ENCODE measurements at places on chromosomes 6 and 20. TPM values are rescaled to one million over a fixed set of nuclear protein-coding genes. Genes with fewer than 3 reads are reported as not detected.

- peak; percentile 65 for DNase-seq
Observed at GRCh38 chr6:37074053-37074827, 68.8 kb downstream of the FGD2 start.

- no peak for DNase-seq
Observed at GRCh38 chr20:9723501-9724202, 115.2 kb downstream of the PAK5 start.

DNA sequence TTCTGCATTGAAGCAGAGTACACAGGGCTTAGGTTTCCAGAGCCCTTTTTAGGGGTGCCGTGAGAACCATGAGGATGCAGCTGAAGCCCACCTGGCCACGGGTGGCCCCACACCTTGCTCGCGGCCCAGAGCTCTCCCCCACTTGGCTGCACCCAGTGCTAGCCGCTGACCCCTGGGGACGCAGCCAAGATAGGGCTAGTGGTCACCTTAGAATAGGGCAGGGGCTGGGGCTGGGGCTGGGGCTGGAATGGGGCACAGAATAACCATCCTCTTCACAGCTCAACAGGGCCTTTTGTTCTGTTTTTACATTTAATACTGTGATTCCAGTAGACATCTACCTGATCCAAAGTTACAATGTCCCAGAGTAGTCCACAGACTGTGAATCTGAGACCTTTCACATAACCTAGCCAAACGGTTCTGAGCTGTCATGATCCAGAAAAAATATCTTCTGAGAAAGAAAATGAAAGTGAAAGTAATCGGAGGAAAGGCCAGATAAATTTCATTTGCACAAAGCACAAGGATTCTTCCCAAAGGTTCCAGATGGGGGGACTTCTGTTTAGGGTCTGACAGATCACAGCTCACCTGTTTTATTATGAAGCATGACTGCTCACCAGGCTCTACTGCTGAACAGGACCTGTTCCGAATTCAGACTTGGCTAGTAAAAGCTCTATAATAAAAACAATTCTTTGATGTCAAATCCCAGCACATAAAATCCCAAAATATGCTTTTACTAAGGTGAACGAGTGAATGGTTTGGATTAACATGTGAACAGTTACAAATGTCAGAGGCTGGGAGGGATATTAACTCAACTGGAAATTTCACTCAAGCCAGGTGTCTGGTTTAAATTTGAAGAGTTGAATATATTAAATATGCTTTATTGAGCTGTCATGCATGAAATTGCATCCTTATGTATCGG is 401.9 kb downstream of the THBS2 start:
- no peak for DNase-seq

ZNF831 gene
- total RNA-seq = 0.59 TPM

LGSN gene
- total RNA-seq = 0.41 TPM

BPI gene
- total RNA-seq = not detected

DNA sequence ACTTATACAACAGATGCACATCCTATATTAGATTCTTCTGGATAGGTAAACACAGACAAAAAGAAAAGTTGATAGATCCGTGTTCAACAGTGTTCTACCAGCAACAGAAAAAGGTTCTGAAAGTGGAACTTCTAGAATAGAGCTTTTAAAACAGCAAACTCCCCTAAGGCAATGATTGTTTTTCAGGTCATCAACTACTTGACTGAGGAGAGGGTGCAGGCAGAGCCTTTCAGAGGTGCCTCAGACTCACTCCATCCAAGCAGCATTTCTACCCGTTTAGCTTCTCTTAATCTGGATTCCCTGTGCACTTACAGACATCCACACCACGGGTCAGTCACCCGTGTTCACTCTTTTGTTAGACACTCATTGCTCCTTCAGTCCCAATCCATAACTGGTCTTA is 28.9 kb downstream of the FYN start:
- DNase-seq = no peak

DNA sequence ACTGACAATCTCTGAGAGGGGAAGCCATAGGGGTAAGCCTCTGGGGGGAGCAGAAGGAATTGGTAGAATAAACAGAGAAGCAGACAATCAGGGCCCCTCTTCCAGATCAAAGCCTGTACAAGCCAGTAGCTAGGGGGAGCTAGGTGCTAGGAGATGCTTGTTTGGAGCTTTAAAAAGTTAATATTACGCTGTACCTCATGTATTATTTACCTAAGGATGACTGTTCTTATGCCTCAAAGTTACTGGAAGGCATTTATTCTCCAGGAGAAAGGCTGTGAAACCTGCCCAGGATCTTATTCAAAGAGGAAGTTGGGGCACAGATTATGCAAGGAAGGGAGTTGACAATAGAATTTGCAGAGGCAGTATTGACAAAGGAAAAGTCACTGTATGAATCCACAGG is 111.8 kb upstream of the SLC35F1 start:
- no peak for DNase-seq

GRCh38 chr20:59421920-59422637 is 121.7 kb downstream of the EDN3 start:
- no peak for DNase-seq

BPIFB2 gene
- total RNA-seq = not detected
